Choroid plexus epithelial cell (primary cell): ENCODE measurements at places on chromosomes 12 and 14.
A peak's percentile ranks its signal among the peaks of the same experiment; 100 is the strongest.

DNA sequence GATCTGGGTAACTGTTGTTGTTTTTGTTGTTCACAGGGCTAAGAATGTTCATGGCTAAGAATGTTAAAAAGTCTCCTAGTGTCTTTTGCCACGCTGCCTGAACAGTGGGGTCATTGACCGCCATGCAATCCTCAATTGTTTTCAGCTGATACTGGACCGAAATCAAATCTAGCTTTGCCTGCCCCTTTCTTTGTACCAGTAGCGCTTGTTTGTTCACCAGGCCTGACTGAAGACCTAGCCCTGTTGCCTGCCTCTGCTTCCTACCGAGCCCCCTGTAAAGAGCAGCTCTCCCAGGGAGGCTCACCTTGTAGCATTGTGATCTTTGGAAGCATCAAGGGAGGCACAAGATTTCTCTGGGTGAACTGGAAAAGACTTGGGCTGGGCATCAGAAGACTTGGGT is 6.7 kb downstream of the PSEN1 start:
- no peak for DNase-seq

- DNase-seq: peak; percentile 61
These were observed 2.7 kb upstream of the FAM222A start for GRCh38 chr12:109710747-109711595.

DNA sequence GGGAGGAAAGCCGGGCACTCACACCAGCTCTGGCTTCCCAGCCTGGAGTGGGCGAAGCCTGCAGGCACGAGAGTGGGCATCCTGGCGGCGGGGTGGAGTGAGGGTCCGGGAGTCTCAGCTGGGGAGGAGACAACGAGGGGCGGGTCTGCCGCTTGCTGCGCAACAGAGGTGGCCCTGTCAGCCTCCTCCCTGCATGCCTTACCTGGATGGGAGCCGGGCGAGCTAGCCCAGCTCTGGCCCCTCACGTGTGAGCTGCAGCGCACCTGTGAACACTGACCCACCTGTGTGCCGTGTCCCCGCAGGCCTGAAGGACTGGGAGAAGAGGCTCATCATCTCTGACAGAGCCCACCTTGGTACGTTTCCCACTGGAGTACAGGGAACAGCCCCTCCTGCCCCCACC is 13.9 kb upstream of the SIVA1 start:
- no peak for DNase-seq

- peak; percentile 41 for DNase-seq
These were observed 1.4 kb downstream of the C1RL start for GRCh38 chr12:7107636-7108002.

GRCh38 chr12:58465418-58465817 is 454.9 kb downstream of the LRIG3 start:
- DNase-seq: peak; percentile 22

GRCh38 chr12:10505620-10506019 is at the start of gene EIF2S3B:
TSS of gene EIF2S3B (plus strand) at chr12:10505890. CDS start at chr12:10505903, 13 bp downstream.
- DNase-seq: no peak

GRCh38 chr12:100964028-100964427 is 169.5 kb downstream of the ANO4 start:
- no peak for DNase-seq

- peak; percentile 89 for DNase-seq
These were observed 26.6 kb downstream of the MBIP start for GRCh38 chr14:36293824-36294223.

DNA sequence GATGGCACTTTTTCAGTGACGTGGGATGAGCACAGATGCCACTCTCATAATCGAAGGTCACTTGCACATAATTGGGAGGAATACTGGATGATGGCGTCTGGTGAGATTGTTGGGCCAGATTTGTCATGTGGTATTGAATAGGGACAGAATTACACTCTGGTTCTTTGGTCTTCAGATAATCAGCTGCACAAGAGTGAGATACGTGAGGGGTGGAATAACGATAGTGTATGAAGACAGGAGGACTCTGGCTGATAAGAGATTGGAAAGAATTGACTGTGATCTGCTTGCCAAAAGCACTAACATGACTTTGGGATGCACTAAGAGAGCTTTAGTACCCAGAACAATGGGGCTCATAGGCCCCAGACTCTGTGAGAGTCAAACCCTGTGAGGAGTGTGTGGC is 7.0 kb upstream of the RABGGTA start:
- DNase-seq: no peak

DNA sequence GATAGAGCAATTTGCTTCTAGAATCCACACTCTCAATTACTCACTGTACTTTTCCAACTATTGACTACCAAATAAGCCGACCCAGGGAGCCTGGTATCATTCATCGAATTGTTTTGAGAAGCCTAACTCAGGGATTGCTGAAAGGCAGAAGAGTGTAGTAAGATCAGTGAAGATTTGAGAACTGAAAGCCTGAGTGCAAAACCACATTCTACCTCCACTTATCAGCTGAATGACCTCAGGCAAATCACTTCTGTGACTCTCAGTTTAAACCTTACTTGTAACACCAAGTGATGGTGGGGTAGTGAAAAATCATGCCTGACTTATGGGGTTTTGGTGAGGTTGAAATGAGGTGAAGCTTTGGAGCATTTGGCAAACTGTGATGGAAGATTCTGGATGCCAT is 126.1 kb upstream of the MAX start:
- DNase-seq: no peak

DNA sequence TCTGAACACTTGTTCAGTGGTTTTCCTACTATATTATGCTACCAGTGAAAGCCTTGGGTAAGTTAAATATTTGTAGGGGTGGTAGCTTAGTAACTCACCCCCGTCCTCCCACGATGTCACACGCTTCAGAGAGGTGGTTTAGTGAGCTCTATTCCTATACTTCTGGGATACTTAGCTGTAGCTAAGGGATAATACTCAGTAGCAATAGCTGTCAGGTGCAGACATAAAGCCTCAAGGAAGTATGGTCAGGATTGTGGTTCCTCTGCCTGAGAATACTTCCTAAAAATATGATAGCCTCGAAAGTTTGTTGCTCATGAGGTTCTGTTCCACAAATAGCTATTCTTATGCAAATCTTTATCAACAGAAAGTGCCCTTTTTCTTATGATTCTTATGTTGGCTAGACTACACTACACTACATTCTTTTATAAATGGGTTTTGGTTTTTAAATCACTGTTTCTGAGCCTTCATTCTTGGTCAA is 11.9 kb downstream of the DLST start:
- no peak for DNase-seq

DNA sequence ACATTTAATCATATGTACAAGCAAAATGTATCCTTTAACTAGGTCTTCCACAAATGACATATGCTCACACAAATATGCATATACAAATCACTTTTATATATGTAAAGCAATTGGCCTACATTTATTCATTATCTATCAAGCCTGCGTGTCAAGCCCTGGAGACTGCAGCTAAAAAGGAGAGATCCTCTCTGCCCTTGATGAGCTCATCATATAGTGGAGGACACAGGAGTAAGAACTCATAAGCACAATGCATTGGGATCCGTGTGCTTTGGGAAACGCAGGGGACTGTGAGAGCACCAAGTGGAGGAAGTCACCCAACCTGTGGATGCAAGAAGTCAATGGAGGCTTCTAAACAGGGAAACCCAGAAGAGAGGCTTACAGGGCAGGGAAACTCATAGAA is 735.7 kb downstream of the BCL11B start:
- no peak for DNase-seq

DNA sequence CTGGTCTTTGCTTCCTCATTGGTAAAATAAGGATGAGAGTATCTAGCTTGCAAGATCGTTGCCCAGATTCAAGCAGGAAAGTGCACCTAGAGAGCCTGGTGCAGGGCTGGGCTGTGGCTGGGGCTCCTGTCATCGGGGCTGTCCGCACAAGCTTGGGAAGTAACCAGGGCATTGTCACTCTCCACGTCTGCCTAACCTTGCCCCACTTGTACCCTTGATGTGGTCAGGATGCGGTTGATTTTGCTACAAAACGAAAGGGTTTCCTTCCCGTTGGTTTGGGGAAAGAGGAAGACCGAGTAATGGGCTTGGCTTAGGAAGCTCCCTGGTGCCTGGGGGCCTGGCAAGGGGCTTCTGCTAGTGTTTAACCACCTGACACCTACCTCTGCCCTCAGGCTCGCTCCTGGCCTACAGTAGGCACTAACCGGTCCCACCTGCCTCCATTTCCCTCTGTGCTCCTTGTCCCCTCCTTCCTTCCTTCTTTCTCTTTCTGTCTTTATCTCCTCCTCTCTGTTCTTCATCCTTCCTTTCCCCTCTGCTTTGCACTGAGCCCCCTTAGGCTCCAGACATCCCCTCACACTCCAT is 21.8 kb downstream of the MVK start:
- DNase-seq: no peak

GRCh38 chr14:30419037-30419436 is 139.9 kb upstream of the G2E3 start:
- DNase-seq: no peak

DNA sequence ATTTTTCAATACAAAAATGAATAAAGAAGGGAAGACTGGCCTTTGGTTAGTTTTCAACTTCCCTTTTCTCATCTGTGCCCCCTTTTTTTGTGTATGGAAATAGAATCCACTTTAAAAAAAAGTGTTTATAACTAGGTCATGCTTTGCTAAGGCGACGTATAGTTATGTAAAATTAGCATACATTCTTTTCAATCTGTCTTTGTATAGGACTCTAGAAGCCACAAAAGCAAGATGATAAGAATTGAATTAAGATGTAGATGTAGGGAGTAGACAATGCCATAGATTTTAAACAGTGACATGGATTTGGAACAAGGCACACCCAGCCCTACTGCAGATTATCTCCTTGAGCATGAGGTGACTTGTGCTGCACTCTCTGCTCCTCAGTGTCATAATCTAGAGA is 354.3 kb downstream of the TMTC2 start:
- DNase-seq: no peak
